ENCODE measurements at places on chromosomes 1 and 21.

- DNase-seq = no peak
Observed at GRCh38 chr1:4019606-4020331, 119.7 kb upstream of the C1orf174 start.

- no peak for DNase-seq
Observed at GRCh38 chr1:107533436-107533835, 392.6 kb downstream of the NTNG1 start.

GRCh38 chr1:26702680-26703038 is 6.8 kb downstream of the ARID1A start:
- DNase-seq = no peak

DNA sequence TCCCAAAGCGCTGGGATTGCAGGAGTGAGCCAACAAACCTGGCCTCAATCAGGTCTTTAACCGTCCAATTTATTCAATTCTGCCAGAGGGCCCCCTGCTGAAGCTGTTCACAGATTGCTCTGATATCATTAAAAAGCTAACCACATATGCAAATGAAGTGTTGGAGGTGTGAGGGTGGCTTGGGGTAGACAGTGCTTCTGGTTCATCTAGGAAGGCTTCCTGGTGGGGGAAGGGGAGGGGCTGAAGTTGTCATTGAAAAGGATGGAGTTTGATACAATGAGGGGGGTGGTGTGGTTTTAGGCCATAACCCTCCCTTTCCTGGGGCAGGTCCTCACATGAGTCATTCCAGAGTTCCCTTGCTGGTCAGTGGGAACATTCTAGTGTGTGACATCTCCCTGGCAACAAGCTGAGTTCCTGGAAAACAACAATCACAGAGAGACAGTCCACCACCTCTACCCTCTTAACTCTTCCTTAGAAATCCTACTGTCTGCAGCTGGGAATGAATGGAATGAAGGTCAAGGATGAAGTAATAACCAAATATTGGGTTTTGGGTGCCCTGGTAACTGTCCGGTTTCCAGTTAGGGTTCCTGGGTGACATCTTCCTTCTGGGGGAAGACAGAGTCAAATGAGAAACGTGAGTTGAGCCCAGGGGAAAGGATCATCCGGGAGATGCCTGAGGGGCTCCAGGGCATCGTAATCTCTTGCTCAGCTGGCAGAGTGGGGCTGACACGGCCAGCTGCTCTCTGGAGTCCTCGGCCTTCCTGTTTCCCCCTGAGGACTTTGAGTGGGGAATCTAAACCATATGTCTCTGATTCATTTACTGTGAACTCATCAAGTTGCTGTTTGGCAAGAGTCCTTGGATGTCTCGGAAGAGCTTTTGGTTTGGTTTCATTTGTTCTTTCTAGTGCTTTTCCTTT is 32.2 kb downstream of the BATF3 start:
- peak; percentile 98 for DNase-seq

- DNase-seq = no peak
Observed at GRCh38 chr1:14438127-14438769, 160.2 kb upstream of the KAZN start.
